ENCODE measurements at places on chromosomes 7 and 10.

- no peak for DNase-seq
Observed at GRCh38 chr10:84606428-84606827, 278.0 kb downstream of the CCSER2 start.

DNA sequence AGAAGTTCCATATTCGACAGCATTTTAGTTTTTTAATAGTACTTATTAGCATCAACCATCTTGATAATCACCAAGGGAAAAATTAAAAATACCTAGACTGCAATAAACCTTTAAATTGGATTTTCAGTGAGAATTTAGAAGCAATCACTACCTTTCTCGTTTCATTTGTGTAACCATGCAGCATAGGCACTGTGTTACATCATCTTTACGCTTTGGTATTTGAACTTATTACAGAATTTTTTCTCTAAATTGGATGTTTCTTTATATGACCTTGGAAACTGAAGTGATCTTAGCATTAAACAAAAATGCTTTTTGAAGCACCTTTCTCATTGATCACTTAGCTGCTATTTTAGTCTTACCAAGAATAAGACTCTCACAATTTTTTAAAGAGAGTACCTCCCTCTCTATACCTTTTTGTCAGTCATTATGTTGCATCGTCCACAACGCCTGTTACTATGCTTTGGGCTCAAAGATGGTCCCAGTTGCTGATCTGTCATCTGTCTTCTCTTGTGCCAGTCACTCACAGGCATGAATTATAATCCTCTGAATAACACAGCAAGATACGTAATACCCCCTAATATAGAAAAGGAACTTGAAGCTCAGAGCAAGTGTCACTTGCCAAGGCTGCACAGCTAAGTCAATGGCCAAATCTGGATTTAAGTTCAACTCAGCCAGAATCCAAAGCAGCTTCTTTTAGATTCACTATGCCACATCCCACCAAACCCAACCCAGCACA, 19.6 kb upstream of the ASCC1 start:
- no peak for DNase-seq

- DNase-seq = no peak
Observed at GRCh38 chr10:66931340-66931948, 5.6 kb downstream of the LRRTM3 start.

DNA sequence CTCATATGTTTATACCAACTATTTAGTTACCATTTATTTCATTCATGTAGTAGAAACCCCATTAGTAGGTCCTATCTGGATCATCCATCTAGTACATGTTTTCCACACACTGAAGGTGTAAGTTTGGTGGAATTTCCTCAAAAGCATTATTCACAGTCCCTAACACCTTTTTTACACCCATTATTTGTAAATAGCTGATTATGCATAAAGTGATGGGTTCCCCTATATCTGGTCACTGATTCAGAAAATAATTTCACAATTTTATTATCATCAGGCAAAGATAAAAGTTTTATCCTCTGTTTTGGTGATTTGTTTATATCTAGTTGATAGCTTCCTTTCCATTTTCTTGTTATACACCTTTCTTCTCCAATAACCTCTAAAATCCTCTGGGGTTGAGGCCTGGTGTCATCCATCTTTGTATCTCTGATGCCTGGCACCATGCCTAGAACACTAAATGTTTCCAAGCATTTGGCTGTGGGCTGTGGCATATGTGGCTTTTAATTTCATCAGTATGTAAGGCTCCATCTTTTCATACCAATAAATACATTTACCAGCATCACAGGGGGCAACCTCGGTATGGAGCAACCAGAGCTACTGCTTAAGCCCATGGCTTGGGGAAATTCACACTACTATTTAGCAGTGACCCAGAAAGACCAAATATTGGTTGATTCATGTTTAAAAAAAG, 1089.5 kb upstream of the LRRN3 start:
- no peak for DNase-seq

DNA sequence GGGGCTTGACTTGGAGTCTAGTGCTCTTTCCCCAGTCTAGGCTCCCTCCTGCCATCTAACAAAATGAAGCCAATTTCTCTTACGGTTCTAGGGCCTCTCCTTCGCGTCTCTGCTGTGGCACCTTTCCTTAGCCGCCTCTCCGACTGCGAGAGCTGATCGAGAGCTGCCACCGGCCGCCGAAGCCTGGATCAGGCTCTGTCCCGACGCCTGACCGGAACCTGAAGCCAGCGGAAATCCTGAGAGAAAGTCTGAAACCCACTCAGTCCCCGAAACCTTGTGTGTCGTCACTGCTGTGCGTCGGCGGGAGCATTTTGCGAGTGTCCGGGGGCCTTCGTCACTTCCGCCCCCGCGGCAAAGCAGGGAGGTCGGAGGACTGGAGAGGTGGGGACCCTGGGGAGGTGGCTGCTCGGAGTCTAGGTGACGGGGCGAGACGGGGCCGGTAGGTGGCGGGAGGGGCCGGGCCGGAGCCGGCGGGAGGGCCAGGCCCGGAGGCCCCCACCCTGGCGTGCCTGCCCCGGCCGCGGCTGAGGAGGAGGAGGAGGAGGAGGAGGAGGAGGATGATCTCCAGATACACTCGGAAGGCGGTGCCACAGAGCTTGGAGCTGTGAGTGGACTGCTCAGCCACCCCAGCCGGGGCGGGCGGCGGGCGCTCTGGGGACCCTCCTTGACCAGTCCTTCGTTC, at the start of the genes ECD and FAM149B1:
TSS of gene ECD (minus strand) at position 226 of the 682 bp plus-strand sequence. CDS start 4,071 bp downstream, outside the sequence.
TSS of gene FAM149B1 (plus strand) at position 337 of the 682 bp plus-strand sequence. CDS start at position 558, 221 bp downstream.
- peak; percentile 84 for DNase-seq

- no peak for DNase-seq
Observed at GRCh38 chr7:72492461-72493065, 80.4 kb upstream of the CALN1 start.

- peak; percentile 36 for DNase-seq
Observed at GRCh38 chr10:63083904-63084689, 49.0 kb upstream of the NRBF2 start.

DNA sequence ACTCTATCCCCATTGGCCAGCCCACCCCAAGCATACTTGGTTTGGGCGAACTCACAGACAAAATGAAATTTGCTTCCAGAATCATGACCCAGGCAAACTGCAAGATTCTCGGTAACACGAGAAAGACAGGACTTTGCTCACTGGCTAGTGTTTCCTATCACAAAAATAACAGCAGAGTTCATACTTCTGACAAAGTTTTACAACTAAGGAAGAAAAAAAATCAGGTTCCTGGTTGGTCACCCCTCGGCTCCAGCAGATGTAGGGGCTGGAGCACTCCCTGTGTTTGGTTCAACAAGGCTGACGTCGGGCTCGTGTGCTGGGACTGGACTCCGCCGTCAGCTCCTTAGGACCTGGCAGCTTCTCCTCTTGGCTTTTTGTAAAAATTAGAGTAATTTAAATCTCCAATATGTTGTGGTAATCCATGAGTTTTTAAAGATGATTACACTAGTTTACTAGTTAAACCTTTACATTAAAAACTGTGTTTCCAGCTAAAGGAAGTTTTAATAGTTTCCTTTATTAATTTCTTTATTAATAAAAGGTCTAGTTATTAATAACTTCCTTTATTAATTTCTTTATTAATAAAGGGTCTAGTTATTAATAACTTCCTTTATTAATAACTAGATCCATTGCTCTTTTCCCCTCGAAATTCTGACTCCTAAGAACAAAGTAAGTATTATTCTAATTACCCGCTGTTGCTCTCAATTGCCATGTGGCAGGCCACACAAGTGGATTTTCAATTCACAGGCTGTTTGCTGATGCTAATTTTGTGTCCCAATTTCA, 115.6 kb upstream of the RNF32 start:
- DNase-seq = no peak

DNA sequence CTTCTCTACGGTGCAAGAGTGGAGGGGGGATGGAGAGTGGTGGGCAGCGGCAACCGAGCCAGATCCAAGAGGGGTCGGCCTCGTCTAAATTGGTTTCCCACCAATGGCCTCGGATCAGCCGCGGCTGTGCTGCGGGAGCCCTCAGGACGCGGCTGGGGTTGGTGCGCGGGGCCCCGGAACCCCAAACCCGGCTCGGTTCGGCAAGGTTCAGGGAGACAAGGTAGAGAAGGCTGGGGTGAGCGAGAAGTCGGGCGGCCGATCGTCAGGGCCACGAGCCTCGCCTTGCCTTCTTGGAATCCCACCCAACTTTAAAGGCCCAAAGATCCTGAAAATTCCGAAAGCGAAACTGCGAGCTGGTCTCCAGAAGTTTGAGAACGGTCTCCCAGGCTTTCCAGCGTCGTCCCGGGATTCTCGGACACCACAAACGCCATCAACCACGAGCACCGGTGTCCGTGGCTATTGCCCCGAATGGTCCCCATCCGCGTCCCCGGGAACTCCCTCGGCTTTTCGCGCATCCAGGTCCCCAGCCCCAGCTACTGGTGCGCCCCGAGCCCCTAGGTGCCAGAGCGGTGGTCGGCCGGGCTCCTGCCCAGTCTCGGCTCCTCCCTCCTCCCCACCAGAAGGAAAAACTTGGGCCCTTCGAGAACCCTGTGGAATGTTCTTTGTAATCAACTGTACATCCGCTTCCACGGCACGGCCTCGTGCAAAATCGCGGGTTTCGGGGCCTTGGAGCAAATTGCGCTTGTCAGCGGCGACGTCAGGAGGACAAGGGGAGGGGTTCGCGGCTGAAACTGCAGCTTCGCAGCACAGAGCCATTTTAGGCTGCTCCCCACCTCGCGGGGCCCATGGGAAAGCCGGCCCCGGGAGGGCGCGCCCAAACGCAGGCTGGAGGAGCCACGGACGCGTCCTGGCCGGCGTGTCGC, 3.2 kb downstream of the SFMBT2 start:
- no peak for DNase-seq

DNA sequence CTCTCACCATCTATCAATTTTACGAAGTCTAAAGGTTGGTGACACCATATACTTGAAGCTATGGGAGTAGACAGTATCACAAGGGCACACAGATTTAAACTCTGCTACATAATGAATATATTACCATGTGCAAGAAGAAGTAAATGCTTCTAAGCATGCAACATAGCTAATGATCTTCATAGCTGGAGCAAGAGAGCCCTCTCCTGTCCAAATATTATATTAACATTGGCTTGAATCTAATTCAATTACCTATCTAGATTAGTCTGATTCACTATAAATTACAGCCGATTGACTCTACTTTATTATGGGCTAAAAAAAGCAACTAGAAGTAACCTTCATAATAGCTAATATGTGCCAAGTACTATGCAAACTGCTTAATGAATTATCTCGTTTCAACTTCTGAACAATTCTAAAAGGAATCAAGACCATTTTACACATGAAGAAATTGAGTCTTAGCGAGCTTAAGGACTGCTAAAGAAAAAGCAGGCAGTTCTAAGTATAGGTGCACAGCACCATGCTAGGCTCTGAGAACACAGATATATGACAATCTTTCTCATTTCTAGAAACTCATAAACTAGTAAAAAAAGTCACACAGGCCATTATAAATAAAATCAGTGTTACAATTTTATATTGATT, 21.9 kb downstream of the FRA10AC1 start:
- DNase-seq = no peak

- no peak for DNase-seq
Observed at GRCh38 chr10:50653142-50653541, 29.4 kb upstream of the SGMS1 start.

DNA sequence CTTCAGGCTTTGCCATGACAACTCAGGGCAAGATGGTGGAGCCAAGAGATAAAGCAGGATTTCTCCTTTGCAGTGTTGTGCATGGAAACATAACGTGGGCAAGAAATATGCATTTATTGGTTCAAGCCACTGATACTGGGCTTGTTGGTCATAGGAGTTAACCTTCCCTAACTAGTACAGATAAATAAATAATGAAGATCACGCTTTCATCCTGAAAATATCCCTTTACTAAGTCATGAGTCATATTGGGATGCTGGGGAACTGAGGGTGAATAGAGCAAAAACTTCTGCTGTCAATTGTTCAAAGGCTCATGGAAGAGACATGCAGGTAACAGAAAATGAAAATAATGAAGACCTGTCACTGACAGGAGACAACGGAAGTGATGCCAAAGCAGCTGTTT, 55.5 kb downstream of the TES start:
- no peak for DNase-seq

- DNase-seq = no peak
Observed at GRCh38 chr7:100951172-100951571, 1.8 kb downstream of the MUC3A start.

- no peak for DNase-seq
Observed at GRCh38 chr10:77455561-77455960, 182.0 kb downstream of the KCNMA1 start.

DNA sequence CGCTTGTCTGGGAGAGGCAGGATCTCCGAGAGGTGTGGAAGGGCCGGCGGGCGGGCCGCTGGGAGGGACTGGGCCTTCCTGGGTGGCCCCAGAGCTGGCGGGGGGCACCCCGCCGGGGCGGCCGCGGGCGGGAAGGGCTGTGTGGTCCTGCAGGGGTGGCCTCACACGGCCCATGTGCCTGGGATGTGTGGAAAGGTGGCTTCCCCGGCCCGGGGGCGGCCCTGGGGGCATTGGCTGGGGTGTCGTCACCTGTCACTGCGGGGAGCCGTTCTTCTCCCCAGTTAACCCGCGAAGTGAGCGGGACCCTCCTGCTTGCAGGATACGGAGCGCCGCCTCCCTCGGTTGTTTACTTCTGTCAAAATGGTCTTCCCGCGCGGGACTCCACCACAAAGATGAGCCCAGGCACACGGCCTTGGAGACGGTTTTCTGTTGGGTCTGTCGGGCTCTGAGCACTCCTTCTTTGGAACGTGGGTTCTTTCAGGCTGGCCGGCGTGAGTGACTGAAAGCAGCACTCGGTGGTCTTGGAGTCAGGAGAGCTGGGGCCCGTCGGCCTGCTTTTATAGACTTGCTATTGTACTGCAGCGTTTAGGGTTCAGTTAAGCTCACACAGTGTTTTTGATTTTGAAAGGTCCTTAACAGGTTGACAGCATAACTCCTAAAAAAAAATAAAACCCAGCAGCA, 700 bp downstream of the SMC3 start:
- peak; percentile 60 for DNase-seq

DNA sequence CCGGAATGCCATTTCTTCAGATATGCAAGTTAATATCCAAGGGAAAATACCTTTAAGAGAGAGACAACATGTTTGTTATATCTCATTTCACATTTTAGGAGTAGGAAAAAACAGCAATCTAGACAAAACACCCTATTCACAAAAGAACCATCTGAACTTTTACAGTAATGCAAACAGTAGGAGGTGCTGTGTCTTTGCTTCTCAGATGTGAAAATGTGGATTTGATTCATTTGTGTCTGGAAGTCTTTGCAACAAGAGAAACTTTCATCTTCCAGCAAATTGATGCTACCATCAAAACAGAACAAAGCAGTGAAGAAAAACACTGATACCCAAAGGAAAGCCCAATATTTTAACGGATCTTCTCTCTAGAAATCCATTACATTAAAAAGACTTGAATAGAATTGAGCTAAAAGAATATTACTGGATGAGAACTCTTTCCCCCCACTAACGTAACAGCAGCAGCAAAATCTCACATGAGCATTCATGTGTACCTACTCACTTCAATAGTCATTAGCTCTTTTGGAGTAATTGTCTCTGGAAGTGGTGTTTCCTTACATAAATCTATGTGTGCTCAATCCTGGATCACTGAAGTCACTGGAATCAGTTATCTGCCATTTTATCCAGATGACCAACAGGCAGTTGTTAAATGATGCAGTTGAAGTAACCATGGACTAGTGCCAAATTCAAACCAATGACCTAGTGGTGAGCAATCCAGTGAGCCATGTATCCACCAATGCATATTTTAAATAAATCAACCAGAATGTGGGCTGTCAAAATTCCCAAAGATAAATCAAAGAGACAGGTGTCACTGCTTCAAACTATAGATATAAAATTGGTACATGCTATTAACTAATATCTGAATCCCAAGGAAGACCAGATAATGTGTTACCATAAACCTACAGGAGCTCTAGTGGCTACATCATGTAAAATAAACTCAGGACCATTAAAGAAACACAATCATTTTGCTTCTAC, 1.8 kb downstream of the SEMA3C start:
- no peak for DNase-seq
